ENCODE measurements at places on chromosomes 7 and 10.

DNA sequence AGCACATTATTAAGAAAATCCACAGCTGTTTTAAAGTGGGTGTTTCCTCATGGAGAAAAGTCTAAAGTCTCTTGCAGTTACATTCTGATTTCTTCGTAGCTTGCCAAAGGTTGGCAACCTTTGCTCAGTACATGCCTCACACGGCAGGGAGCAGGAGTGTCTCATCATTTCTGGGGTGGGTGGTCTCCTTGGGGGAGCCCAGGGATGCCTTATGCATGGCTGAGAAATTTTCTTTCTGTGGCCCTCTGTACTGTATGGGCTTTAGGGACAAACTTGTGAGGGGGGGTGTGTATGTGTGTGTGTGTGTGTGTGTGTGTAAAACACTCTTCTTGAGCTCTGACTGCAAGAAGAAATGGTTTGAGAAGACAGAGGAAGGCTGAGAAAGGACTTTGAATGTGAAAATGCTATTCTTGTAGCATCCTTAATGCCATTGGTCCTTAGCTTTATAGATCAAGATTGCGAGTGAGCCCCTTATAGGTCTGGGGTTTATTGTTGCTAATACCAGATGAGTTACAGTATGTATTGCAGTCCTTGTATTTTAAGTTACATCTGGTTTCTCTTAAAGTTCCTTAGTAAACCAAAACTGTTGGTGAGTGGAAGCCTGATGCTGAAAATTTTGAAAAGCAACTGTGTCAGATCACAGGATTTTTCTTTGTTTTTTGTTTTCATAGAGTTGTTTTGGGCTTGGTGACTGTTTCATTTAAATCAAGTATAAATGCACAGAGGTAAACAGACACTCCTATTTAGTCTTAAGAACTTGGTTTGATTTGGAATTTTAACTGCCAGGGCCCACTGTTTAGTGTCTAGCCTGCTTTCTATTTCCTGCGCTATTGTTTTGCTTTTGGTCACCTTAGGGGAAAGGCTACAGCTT lies 242.0 kb downstream of the BICC1 start:
- no peak for DNase-seq

- no peak for DNase-seq
Measured at GRCh38 chr7:122913608-122914007, 27.3 kb upstream of the CADPS2 start.

DNA sequence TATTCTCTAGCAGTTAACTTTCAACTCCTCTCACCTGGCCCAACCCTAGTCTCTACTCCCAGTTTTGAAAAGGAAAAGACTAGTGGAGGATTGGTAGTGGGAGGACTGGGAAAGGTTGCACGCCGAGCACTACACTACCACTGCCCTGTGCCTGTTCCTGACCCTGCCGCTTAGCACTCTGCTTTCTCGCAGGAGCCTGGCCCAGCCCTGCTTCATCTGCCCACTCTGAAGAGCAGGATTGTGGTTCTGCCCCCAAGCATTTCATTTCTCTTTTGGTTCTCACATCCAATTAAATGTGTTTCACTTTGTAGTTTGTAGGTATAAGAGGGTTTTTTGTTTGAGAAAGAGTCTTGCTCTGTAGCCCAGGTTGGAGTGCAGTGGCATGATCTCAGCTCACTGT lies 31.5 kb upstream of the RBM20 start:
- no peak for DNase-seq

- DNase-seq, result no peak
Measured at GRCh38 chr7:33379891-33380525, 250.6 kb downstream of the BBS9 start.

- DNase-seq, result no peak
Measured at GRCh38 chr10:7408291-7409044, 2.4 kb downstream of the SFMBT2 start.

DNA sequence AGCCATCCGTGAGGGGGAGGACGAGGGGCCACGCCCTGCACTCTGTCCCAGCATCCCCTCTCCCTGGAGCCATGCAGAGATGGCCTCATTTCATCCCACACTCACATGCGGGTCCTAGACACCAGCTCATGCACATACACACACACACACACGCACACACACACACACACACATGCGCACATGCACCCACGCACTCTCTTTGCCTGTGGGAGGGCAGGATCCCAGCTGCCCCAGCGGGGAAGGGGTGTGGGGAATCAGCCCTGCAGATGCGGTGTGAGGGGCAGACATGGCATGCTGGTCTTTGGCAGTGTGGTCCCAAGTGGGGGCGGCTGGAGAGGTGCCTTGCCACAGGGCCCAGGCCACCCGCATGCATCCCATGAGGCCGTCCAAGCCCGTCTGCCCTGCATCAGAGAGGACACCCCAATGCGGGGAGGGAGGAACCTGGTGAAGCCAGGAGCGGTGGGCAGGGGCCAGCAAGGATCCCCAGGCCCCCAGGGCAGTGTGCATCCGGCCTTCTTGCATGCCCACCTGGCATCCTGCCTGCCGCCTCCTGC lies 68.1 kb downstream of the LHPP start:
- DNase-seq, result no peak

DNA sequence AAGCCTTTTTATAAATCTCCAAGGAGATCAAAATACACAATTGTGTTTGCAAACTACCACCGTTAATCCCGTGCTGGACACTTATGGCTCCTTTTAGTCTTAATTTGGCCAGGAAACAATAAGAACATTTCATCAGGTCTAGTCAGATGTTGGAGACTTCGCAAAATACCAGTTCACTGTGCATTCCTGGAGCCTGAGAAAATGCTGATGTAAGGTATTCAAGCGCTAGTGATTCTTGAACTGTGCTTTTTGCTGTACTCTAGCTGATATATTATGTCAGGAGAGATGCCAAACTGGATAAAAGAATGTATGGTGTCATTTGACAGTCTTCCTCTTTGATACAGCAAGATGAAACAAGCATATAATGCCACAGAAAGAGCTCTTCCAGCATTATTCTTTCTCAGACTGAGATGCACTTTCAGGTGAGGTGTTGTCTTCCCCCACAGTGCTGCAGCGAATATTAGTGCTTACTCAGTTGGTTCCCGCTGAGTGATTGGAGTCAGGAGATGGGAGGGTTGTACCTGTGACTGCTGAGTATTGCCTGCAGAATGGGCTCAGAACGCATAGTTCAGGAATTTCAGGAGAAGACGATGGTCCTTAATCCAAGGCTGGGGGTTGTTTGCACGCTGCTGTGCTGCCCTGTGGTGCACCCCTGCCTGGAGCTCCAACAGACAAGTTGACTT lies 59.2 kb downstream of the OGDH start:
- DNase-seq, result no peak

DNA sequence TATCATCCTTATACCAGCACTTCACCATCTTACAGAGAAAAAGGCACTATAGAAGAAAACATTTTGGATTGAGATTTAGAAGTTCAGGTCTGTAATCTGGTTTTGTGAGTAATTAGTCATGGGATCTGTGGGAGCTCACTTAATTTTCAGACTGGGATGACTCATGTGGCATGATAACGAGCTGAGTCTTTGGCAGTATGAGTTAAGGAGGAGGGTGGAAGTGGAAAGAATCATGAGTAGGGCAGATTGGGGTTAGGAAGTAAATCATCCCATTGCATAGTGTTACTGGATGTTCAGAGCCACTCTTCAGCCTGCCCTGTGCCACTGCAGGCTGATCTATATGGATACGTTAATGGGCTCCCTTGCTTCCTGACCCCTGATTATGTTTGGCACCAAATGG lies 64.9 kb downstream of the ZNF92 start:
- DNase-seq, result no peak

DNA sequence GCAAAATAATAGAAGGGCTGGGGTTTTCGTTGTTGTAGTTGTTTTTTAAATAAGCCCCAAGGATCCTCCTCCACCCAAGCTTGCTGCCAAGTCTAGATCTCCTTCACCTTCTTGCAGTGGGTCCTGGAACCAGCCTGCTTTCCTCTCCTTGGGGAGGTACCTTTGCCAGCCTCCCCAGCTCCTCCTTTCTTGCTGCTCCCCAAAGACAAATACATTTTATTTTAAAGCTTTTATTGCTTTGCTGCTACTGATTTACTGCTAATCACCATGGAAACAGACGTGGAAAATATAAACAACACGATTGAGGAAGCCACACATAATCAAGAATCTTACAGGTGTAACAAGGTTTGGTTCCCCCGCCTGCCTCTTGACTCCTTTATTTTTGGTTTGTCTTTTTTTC lies 17.4 kb upstream of the SLF2 start:
- no peak for DNase-seq

- no peak for DNase-seq
Measured at GRCh38 chr10:103982639-103983038, 15.7 kb downstream of the SLK start.

- no peak for DNase-seq
Measured at GRCh38 chr7:20114468-20114867, 102.7 kb downstream of the MACC1 start.

DNA sequence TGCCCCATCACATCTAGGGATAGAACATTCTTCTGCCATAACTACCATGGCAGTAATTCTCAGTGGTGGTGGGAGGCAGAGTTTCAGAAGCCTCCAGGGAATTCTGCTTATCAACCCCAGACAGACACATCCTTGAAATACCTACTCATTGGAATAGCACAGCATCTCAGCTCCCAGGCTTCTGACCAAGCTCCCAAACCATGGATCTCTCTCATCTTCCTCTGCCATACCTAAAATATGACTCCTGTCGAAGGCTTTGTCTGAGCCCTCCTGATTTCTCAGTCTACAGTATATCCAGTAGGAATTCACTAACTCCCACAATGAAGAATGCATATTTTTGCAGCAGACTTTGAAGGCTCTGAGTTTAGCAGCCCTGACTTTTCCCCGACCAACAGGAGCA lies 687.5 kb downstream of the GRID1 start:
- no peak for DNase-seq

- DNase-seq, result no peak
Measured at GRCh38 chr10:1323951-1324350, 267.8 kb downstream of the WDR37 start.

DNA sequence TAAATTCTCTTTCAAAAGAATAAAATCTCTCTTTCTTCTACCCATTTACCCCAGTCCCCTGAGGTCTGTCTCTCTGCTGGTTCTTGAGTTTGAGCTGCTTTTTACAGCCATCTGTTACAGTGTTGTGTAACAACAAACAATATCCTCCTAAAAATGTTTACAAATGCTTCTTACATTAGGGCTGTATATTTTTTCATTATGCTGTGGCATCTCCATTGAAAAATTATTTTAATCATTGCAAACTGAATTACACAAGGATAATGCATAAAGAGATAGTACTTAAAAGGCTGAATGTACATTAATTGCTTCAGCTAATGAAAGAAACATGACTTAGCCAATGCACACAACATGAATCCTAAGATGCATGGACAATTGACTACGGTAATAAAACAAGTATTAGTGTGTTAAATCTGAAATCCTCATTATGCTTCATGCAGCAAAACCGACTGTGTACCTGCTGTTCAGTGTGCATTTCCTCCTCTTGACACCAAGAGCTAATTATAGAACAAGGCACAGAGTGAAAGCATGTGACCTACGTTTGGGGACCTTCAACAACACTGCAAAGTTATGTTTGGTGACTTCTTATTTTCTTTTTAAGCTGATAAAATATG lies 181.7 kb upstream of the RHOBTB1 start:
- no peak for DNase-seq

DNA sequence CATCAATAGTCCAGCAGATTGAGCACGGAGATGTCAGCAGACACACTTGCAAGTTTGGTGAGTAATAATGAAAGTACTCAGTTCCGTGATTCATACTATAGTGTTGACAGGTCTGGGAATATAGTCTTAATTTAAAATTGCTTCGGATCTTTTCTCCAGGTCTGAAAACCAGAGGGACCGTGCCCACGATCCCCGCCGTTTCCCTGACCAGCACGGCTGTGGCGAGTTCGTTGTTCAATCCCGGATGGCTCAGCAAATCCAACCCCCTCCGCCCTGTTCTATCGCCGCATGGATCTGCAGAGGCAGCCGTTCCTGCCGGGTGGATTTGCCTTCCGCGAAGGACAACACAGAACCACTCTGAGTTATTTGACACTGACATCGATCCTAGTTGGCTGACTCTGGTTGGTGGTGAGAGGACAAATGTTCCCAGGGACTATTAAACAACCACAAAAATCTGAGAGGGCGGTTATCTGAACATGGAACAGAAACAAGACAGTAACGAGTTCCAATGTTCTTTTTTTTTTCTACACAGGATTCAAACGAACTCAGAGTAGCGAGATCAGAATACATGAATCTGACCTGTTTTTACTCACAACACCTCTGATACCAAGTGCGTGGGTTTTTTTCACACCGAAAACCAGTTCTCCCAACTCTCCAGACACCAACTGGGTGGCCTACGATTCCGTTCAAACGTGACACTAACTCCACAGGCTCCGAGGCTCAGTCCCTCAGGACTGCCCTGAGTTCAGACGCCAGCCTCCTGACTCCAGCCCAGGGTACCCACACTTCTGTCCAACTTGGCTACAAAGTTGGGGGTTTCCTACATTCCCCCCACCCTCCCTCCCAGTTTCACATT lies 52.7 kb downstream of the RBM17 start:
- DNase-seq, result no peak

GRCh38 chr7:81187753-81188152 lies 268.9 kb upstream of the SEMA3C start:
- DNase-seq, result no peak

- DNase-seq, result no peak
Measured at GRCh38 chr10:91987397-91988037, 63.9 kb downstream of the BTAF1 start.

- no peak for DNase-seq
Measured at GRCh38 chr10:19316204-19316870, 267.7 kb downstream of the MALRD1 start.

GRCh38 chr7:141213226-141213625 lies 139.4 kb downstream of the TMEM178B start:
- DNase-seq, result no peak

- no peak for DNase-seq
Measured at GRCh38 chr7:96116173-96116572, 205.7 kb downstream of the SLC25A13 start.

DNA sequence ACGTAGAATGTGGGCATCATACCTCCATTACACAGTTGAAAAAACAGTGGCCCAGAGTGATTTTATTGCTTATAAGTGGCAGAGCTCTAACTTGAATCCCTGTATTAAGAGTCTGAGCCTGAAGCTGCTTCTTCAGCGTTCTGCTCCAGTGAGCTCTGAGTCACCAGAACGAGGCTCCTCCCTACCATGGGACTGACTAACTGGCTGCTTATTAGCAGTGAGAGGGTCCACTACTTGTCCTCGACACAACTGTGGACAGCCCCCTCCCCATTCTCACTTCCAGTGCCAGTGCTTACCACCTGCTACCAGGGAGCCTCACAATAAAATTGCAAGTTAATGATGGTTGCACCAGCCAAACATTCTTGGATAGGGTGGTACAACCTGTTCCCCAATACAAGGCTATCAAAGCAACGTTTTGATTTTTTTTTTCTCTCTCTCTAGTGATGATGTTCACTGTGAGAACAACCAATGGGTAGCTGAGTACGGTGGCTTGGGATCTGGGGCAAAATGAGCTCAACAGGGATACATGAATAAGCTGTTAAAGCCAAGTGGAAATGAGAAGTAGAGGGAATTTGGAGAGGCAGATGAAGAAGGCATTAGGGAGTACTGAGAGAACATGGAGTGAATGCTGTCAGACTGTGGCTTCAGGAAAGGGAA lies 2.7 kb upstream of the NRG3 start:
- DNase-seq, result no peak

Measured in HS-27A (cell line).